CD4-positive, alpha-beta T cell treated with Interleukin-17A for 4 hours (primary cell): ENCODE measurements at places on chromosomes 2 and 18.
A peak's percentile ranks its signal among the peaks of the same experiment; 100 is the strongest.

- no peak for DNase-seq
These were observed 36.7 kb downstream of the RALB start for GRCh38 chr2:120289221-120289906.

- DNase-seq, result no peak
These were observed 170.6 kb downstream of the SLC8A1 start for GRCh38 chr2:40281021-40281940.

- DNase-seq, result no peak
These were observed 208.9 kb downstream of the ZEB2 start for GRCh38 chr2:144310889-144311608.

DNA sequence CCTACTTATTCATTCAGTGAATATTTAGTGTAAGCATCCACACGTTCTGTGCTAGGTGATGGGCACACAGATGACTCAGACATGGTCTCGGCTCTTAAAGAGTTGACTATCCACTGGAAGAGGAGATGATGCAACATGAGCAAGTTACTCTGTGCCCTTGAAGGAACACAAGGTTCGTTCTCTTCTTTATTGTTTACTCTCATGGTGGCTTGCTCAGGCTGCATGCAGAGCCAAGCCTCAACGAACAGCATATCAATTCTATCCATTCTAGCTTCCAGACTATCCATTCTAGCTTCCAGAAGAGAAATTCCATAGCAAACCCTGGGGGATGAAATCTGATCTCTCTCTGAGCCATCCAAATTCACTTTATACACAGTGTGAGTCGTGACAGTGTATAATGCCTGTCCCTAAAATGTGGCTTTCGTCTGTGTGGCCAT, 68.1 kb upstream of the CTAGE1 start:
- no peak for DNase-seq

DNA sequence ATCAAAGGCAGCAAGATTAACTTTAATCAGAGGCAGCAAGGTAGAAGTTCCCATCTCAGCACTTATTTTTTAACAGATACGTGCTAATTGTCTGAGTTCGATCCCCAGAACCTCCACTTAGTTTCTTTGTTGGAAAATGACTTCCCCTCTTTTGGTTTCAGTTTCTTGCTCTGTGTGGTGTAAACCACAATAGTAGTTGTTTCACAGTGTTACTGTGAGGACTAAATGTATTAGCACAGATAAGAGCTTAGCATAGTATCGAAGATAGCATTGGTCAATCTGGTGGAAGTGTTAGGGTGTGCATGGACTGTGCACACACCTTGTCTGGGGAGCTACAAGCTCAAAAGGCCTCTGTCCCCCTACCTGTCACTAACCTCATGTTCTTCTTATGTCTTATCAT, 988.3 kb upstream of the GYPC start:
- no peak for DNase-seq

DNA sequence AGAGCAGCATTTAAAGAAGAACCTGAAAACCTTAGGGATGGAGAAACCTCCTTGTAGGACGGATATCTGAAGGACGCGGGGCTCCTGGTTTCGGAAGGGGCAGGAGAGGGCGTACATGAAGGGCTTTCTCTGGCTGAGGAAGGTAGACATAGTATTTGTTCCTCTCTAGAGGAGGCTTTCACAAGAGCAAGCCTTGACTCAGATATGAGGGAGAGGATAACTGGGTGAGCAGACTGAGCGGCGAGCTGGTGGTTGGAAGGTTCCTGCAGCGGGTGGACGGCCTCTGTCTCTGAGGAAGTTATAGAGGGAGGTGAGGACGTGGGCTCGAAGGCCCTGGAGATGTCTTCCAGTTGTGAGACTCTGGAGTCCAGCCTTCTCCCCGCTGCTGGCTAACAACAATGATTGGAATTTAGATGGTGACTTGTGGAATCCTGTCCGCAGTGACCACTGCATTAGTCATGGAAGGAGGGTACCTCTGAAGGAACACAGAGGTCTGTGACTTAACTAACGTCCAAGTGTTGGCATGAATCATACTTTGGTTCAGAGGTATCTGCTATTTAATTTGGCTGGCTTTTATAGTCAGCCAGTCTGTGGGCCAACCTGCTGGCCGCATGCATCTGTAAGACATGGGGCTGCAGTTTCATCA, 80.9 kb downstream of the ASAP2 start:
- DNase-seq, result no peak

GRCh38 chr2:215900203-215900611, 113.1 kb downstream of the MREG start:
- DNase-seq, result no peak

GRCh38 chr2:33058716-33059470, 112.1 kb downstream of the LTBP1 start:
- no peak for DNase-seq

GRCh38 chr2:101003278-101003775, 1.2 kb downstream of the RPL31 start:
- DNase-seq, result no peak

DNA sequence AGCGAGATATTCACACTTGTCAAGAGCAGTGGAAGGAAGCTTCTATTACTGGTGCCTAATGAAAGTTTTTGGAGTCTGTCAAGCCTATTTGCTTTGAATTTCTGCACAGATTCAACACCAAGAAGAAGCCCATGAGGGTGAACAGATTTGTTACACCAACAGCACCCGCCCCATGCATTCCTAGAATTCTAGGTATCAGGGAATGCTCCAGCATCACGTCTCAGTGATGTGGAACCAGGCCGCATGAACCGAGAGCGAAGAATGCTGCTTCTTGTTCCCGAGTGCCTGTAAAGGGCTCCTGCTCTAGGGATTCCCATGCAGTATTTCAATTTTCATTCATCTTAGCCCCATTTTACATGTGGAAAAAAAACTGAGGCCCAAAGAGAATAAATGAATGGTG, 69.7 kb downstream of the KCNF1 start:
- no peak for DNase-seq

DNA sequence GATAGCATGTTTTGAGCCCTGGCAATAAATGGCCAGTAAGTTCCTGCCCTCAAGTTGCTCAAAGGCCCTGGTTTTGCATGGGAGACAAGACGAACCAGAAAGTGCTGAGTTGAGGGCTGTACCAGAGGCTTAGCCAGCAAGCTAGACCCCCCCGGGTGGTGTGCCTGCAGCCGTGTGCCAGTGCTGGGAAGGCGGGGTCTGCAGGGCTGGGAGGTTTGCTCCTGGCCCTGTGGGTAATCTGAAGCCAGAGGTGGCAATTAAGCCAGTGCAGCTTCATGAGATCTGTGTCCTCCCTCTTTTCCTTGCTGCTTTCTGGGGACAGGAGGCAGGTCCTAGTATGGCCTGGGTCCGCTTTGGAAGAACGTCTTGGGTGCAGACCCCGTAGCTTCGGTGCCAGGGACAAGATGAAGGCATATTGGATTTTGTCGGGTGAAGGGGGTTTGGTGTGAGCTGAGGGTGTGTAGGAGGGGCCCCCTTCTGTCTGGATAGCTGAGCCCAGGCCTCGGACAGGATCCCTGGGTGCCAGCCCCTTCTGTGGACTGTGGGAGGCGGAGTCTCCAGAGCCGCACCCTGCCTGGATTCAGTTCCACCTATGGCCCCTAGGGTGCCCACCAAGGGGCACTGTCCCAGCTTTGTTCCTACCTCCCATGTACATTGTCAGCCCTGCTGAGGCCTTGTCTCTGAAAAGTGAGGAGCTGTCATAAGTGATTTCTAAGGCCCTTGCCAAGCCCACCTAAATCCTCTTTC, 15.6 kb downstream of the ATOH8 start:
- DNase-seq, result no peak

DNA sequence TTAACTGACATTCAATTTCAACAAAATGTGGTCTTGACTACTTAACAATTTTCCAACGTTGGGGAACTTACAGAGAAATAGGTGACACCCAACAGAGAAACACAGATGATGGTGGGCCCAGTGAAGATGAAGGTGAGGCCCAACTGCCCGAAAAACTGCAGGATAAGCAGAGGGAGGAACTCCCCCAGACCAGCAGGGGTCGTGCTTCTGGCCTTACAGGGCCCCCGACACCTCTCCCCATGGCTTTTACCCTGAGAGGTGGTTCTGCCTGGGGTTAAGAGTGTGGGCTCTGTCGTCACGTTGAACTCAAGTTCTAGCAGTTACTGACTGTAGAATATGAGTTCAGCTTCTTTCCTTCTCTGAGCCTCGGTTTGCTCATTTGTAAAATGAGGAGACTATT, 119.5 kb upstream of the SMIM21 start:
- DNase-seq, result no peak

DNA sequence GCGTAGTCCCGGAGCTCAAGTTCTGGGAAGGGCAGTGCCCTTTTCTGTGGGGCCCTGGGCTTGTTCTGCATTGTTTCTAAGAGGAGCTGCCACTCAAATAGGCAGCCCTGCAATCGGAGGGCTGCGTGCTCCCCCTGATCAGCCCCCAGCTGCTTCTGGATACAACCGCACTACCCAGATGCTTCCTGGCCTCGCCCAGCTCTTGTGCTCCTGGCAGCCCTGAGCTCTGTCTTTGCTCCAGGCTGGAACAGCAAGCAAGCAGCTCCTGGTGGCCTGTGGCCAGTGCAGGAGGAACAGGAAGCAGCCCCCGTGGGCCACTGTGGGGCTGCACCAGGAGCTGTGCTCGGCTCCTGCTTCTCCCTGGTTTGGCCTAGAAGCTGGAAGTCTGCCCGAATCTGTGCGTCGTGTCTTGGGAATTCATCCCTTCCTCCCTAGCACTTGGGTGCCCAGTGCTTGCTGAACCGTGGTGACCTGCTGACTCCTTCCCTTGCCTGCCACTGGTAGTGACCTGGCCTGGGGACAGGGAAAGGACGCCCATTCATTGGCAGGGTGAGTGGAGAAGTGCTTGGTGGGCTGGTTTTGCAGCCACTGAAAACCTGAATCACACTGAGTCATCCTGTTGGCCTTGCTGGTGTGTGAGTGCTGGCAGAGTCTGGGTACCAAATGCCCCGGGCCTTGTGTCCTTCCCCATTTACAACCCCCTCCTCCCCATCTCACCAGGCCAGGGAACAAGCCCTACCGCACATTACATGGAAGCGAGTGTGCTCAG, 27.3 kb upstream of the NTSR2 start:
- DNase-seq, result no peak

DNA sequence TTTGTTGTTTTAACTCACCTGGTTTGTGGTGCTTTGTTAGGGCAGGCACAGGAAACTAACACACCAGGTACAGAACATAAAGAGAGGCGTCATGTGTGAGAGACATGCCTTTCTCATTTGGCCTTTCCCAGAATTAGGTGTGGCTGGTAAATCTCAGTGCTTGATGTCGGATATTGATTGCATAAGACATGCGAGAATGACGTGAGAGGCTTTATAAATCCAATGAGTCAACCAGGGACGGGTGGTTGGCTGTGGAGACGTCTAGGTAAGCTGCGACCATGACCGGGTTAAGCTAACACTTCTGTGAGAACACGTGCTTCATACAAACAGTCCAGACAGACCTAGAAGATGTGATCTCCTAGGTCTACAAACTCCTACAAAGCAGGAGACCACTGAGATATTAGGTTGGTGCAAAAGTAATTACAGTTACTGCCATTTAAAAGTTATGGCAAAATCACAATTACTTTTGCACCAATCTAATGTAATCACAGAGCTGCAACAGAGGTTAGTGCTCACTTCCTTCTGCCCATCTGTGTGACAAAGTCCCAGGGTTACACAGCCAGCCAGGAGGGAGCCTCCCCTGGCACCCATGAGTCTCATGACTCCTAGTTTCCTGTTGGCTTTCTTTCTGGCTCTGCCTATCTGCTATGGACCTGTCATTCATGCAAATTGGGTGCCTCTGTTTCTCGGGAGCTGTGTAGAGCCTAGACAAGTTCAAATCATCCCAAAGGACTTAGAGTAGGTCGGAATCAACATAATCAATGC, 98.9 kb upstream of the ATP8B1 start:
- no peak for DNase-seq

DNA sequence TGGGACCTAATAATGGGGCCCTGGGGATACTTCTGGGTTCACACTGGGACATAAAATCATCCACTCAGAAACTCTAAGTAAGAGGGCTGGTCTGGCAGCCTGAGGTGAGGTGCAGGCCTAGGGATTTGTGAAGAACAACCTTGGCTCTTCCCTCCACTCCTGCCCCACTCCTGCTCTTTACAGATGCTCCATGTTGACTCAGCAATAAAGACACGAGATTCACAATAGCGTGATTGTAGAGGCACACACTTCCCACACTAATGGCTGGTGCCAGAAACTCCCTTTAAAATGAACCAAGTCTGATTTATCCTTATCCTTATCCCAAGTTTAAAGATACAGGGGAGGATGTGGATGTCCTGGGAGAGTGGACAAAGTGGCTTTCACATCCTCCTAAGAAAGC, 228.2 kb downstream of the ACTR3 start:
- DNase-seq, result no peak

- no peak for DNase-seq
These were observed 22.0 kb downstream of the IL1RL2 start for GRCh38 chr2:102208774-102209173.

- no peak for DNase-seq
These were observed 53.7 kb downstream of the ADD2 start for GRCh38 chr2:70714141-70714905.

GRCh38 chr2:231887756-231888155, 38.4 kb downstream of the NPPC start:
- no peak for DNase-seq

GRCh38 chr18:50051288-50051687, 143.7 kb downstream of the MYO5B start:
- DNase-seq, result no peak

- DNase-seq, result peak; percentile 27
These were observed 111.3 kb downstream of the ESCO1 start for GRCh38 chr18:21489119-21489750.

DNA sequence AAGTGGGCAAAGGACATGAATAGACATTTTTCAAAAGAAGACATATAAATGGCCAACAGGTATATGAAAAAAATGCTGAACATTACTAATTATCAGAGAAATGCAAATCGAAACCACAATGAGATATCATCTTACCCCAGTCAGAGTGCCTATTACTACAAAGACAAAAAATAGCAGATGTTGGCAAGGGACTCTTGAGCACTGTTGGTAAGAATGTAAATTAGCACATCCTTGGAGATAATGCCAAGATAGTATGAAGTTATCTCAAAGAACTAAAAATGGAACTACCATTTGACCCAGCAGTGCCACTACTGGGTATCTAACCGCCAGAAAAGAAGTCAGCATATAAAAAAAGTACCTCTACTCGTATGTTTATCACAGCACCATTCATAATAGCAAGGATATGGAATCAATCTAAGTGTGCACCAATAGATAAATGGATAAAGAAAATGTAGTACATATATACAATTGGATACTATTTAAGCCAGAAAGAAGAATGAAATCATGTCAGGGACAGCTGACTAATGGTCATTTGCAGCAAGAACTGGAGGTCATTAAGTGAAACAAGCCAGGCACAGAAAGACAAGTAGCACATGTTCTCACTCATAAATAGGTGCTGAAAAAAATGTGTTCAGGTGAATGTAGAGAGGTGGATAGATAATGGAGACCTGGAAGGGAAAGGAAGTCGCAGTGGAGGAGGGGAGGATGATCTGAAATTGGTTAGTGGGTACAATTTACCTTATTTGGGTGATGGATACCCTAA, 141.7 kb upstream of the B3GNT2 start:
- DNase-seq, result no peak

GRCh38 chr2:220143336-220143735, 515.9 kb downstream of the SLC4A3 start:
- no peak for DNase-seq
